ENCODE measurements at places on chromosomes 2 and 18. TPM values are rescaled to one million over a fixed set of nuclear protein-coding genes. Genes with fewer than 3 reads are reported as not detected.

Gene AGXT
- not detected for total RNA-seq

GRCh38 chr2:6412533-6413091 is 453.1 kb downstream of the CMPK2 start:
- no peak for DNase-seq
- H3K27ac ChIP-seq, result no peak overlapping the region
- H3K27me3 ChIP-seq, result no peaks in the 10 kb centered on the region
- no peaks in the 10 kb centered on the region for H3K4me1 ChIP-seq
- H3K36me3 ChIP-seq, result no peaks in the 10 kb centered on the region

- no peaks in the 10 kb centered on the region for H3K36me3 ChIP-seq
- no peaks in the 10 kb centered on the region for H3K4me1 ChIP-seq
- H3K27me3 ChIP-seq, result no peaks in the 10 kb centered on the region
- H3K4me3 ChIP-seq, result no peak overlapping the region
- DNase-seq, result no peak
Measured at GRCh38 chr2:173550143-173550542, 195.5 kb downstream of the CDCA7 start.

DNA sequence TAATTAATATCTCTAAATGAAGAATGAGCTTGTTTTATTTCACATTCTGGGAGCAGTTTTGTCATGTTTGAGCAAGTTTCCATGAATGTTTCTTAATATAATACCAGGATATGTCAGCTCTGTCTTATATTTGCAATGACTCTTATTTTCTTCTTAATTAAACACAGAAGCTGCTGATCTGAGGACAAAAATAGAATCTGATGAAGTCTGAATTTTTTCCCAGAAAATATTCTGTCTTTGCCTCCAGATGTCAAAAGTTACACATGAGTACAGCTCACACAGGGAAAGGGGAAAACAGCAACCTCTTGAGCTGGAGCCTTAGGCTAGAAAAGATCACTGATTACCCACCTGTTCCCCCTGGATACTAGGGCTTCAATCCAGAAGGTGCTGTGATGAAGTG is 606.6 kb upstream of the SYT4 start:
- H3K4me3 ChIP-seq, result no peak overlapping the region
- no peaks in the 10 kb centered on the region for H3K36me3 ChIP-seq
- no peak for DNase-seq
- H3K4me1 ChIP-seq, result no peaks in the 10 kb centered on the region
- H3K27ac ChIP-seq, result no peak overlapping the region
- no peaks in the 10 kb centered on the region for H3K27me3 ChIP-seq

DNA sequence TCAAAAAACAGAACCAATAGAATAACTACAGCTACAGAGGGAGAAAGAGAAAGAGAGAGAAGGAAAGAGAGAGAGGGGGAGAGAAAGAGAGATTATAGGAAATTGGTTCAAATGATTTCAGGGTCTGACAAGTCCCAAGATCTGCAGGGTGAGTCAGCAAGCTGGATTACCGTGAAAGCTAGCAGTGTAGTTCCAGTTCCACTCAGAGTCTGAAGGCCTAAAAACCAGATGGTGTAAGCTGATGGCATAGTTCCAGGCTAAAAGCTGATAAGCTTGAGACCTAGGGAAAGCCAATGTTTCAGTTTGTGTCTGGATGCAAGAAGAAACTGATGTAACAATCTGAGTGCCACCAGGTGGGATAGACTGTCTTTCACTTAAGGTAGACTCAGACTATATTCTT is 397.7 kb downstream of the TRIB2 start:
- H3K4me3 ChIP-seq, result no peak overlapping the region
- DNase-seq, result no peak
- H3K36me3 ChIP-seq, result no peaks in the 10 kb centered on the region
- H3K4me1 ChIP-seq, result no peaks in the 10 kb centered on the region

- H3K27ac ChIP-seq, result peak within 1 kb of the TSS; percentile 30
- peak; percentile 33 for DNase-seq
- H3K4me3 ChIP-seq, result peak within 1 kb of the TSS; percentile 60
- no peaks in the 10 kb centered on the region for H3K36me3 ChIP-seq
- H3K27me3 ChIP-seq, result no peaks in the 10 kb centered on the region
Measured at GRCh38 chr2:100819370-100820272, at the start of gene NPAS2. Gene NPAS2, plus strand, starts transcription at chr2:100820139. Its CDS starts 84,616 bp downstream, at chr2:100904755.

Gene SOWAHC
- 1.2 TPM for total RNA-seq

GRCh38 chr18:48718251-48718959 is 179.6 kb downstream of the CTIF start:
- no peaks in the 10 kb centered on the region for H3K27me3 ChIP-seq
- no peaks in the 10 kb centered on the region for H3K36me3 ChIP-seq
- no peak for DNase-seq
- no peak overlapping the region for H3K27ac ChIP-seq
- no peaks in the 10 kb centered on the region for H3K4me1 ChIP-seq

Gene SOX11
- total RNA-seq, result not detected

Gene CD302
- 5.1 TPM for total RNA-seq

- no peak overlapping the region for H3K27ac ChIP-seq
- no peaks in the 10 kb centered on the region for H3K4me1 ChIP-seq
- H3K36me3 ChIP-seq, result no peaks in the 10 kb centered on the region
- no peak for DNase-seq
- no peaks in the 10 kb centered on the region for H3K27me3 ChIP-seq
Measured at GRCh38 chr2:112821682-112822081, 14.9 kb downstream of the IL1B start.

Gene GREB1
- 0.15 TPM for total RNA-seq

DNA sequence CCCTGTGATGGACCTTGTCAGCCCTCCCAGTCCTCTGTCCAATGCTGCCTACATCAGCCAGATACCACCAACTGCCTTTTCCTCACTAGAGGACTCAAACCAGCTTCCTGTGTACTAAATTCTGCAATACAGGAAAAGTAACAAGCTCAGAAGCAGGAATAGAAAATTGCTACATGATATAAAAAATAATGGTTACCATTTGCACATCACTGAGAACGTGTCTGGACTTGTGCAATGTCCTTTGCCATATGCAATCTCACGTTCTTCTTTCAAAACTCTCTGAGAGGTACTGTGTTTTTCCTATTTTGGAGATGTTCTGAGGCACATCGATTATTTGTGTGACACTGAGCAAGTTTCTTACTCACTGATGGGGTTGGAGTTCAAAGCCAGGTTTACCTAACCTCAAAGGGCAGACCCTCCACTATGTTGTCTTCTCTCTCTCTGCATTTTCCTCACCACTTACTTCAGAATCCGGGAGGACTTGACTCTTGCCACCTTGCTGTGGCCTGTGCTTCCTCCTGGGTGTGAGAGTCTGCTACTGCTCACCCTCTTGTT is 12.1 kb downstream of the UPP2 start:
- no peak for DNase-seq
- H3K27me3 ChIP-seq, result no peaks in the 10 kb centered on the region
- H3K36me3 ChIP-seq, result no peaks in the 10 kb centered on the region
- H3K27ac ChIP-seq, result no peak overlapping the region
- H3K4me3 ChIP-seq, result no peak overlapping the region

GRCh38 chr2:39290433-39290832 is 46.7 kb upstream of the CDKL4 start:
- H3K27me3 ChIP-seq, result no peaks in the 10 kb centered on the region
- peaks cover 16% of the 10 kb centered on the region for H3K36me3 ChIP-seq
- H3K4me1 ChIP-seq, result no peaks in the 10 kb centered on the region
- H3K27ac ChIP-seq, result no peak overlapping the region
- DNase-seq, result no peak

Gene FBXO41
- total RNA-seq, result 17.6 TPM

DNA sequence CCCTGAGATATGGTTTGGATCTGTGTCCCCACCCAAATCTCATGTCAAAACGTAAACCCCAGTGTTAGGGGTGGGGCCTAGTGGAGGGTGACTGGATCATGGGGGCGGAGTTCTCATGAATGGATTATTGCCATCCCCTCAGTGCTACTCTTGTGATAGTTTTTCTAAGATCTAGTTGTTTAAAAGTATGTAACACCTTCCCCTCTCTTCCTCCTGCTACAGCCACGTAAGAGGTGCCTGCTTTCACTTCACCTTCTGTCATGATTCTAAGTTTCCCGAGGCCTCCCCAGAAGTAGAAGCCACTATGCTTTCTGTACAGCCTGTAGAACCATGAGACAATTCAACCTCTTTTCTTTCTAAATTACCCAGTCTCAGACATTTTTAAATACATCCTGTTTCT is 16.9 kb downstream of the PUM2 start:
- peaks cover 19% of the 10 kb centered on the region for H3K4me1 ChIP-seq
- H3K4me3 ChIP-seq, result no peak overlapping the region
- no peaks in the 10 kb centered on the region for H3K36me3 ChIP-seq
- no peak for DNase-seq
- H3K27me3 ChIP-seq, result no peaks in the 10 kb centered on the region

Gene ELOA2
- not detected for total RNA-seq

- H3K36me3 ChIP-seq, result no peaks in the 10 kb centered on the region
- no peak overlapping the region for H3K4me3 ChIP-seq
- DNase-seq, result no peak
Measured at GRCh38 chr2:190459881-190460280, 51.7 kb downstream of the MFSD6 start.

Gene SNED1
- total RNA-seq, result 56.3 TPM

Gene COLEC11
- not detected for total RNA-seq

Gene LHCGR
- total RNA-seq, result not detected

DNA sequence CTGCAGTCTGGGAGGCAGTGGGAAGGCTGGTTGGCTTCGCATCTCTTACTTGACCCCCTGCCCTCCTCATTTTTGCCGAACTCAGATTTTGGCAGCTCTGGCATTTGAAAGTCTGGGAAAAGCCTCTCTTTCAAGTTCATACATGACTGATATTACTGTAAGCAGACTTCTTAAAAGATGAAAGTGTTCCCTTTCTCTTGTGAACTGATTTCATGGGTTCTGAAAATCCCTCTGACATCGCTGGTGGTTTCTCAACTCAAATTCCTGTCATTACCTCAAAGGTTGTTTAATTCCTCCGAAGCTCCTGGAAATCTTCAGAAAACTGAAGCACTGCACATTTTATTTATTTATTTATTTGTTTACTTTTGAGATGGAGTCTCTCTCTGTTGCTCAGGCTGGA is 16.9 kb upstream of the SLC38A11 start:
- no peaks in the 10 kb centered on the region for H3K4me1 ChIP-seq
- H3K4me3 ChIP-seq, result no peak overlapping the region
- H3K36me3 ChIP-seq, result no peaks in the 10 kb centered on the region
- no peaks in the 10 kb centered on the region for H3K27me3 ChIP-seq

DNA sequence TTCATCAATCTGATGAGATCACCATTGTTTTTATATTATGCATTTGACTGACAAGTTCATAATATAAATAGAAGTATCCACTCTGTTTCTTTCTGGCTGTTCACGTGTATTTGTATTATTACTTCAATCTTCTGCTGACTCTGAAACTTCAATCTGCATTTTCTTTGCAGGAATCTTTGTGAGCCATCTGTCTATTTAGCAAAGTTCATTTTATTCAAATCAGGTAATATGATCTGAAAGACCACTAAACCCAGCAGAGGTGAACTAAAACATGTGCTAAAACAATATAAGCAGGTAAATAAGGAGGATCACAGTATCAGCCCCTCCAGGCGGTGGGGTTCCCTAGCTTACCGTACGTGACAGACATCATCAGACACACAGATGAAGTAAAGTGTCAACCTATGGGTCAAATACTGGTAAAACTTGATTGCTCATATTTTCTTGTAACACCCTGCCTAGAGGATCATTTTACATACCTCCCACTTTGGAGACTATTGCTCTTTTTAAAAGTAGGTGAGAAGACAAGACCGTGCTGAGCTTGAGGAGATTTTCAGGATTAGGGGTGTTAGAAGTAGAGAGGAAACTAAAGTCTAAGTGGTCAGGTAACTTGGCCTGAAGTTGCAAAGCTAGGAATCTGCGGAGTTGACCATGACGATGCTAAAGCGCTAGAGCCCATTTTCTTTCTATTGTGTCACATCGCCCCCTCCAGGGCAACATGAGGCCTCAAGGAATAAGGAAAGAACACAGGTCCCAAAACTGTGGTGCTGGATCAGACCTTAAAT is 9.0 kb downstream of the DTNB start:
- H3K27ac ChIP-seq, result no peak overlapping the region
- H3K4me1 ChIP-seq, result no peaks in the 10 kb centered on the region
- H3K27me3 ChIP-seq, result no peaks in the 10 kb centered on the region

Gene PRKAG3
- total RNA-seq, result not detected

Gene PARD6G
- 0.11 TPM for total RNA-seq

DNA sequence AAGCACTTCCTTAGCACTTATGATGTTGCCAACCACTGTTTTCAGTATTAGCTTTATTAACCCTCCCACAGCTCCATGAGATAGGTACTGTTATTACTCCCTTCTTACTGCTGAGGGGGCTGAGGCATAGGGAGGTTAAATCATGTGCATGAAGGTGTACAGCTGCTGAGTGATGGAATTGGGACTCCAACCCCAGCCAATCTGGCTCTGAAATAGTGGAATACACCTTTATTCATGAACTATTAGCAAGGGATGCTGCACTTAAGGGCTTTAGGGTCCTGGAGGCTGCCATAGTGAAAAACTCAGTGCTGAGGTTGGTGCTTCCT is 19.2 kb downstream of the SMARCAL1 start:
- no peaks in the 10 kb centered on the region for H3K4me1 ChIP-seq
- no peak overlapping the region for H3K27ac ChIP-seq
- H3K36me3 ChIP-seq, result peaks cover 13% of the 10 kb centered on the region
- no peak for DNase-seq
- H3K27me3 ChIP-seq, result no peaks in the 10 kb centered on the region

Gene GPAT2
- 3.7 TPM for total RNA-seq

DNA sequence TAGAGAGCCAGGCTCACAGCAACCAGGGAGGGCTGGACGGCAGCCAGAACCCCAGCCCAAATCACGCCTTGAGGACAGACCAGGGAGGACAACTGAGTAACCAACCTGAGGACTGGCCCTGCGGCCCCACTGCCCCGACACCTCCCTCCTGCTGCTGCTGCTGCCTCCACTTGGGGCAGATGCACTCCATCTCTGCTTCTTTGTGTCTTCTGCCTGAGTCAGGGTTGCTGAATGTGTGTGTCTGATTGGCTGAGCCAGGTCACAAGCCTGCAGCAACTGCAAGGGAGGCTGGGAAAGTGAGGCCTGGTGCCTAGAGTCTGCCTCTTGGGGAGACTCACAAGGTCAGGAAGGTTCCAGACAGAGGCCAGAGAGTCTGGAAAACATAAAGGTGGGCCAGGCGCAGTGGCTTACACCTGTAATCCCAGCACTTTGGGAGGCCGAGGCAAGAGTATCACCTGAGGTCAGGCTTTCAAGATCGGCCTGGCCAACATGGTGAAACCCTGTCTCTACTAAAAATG is 83.4 kb downstream of the ZFP36L2 start:
- H3K36me3 ChIP-seq, result no peaks in the 10 kb centered on the region
- DNase-seq, result no peak
- H3K27ac ChIP-seq, result peak overlapping the region; percentile 49
- peaks cover 34% of the 10 kb centered on the region for H3K4me1 ChIP-seq
